Muscle of back (tissue), 13 donors: ENCODE measurements at places on chromosomes 3 and 15. TPM values are rescaled to one million over a fixed set of nuclear protein-coding genes. Genes with fewer than 3 reads are reported as not detected.

GRCh38 chr15:66897971-66898370 is 167.4 kb upstream of the SMAD3 start:
- no peak for DNase-seq

DNA sequence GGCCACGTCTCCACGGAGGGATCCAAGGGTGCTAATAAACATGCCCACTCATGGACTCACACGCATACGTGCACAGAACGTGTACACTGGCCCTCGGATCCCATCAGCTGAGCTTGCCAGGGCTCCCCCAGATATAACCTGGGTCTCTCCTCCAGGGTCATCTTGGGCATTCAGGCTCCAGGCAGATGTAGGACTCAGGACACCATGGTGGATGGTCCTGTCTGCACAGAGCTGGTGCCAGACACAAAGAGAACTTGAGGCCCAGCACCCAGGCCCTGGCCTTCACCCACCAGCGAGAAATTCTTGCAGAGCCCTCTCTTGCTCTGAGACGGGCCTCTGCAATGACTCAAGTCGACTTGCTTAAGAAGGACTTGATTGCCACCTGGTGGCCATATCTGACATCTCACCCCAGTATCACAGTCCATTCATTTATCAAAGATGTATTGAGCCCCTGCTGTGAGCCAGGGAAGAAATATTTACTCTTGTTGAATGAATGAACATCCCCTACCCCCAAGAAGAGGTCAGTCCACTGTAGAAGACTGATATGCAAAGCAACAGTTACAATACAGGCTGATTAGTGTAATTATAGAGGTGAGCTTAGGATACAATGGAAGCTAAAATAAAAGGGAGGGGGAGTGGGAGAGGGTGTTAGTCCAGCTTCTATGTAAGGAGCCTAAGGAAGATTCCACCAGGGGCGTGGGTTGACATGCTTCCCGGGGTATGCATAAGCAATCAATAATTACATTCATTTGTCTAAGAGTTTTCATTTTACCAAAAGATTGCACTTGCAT is 34.2 kb upstream of the VPS8 start:
- DNase-seq, result peak; percentile 93

DNA sequence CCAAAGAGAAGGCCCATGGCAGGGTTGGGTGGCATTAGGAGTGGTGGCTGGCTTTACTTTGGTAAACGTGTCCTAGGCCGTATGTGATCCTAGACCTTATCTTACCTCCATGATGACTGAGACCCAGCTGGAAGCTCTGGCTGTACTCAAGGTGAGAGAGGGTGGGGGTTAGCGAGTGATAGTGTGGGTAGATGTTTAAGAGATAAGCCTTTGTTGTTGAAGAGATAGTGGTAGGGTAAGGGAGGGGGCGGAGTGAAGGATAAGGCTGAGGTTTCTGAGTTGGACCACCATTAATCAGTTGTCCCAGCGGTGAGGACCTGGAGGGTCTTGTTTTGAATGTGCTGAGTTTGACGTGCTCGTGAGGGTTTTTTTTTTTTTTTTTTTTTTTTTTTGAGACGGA is 61.5 kb upstream of the ULK4 start:
- no peak for DNase-seq

DNA sequence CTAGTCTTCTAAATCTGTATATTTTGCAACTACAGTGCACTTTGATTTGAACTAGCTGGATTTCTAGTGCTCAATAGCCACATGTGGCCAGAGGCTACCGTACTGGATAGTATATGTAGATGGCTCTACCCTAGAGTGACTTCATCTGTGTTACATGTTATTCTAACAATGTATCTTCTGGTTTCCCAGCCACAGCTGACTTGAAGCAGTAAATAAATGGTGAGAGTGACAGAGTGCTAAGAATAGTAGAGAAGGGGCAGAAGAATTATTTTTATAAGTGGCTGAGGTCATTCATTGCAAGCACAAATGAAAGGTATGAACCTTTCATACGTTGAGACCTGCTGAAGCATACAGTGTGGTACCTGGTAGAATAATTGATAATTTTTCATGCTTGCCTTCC is 30.9 kb downstream of the KAT2B start:
- no peak for DNase-seq

DNA sequence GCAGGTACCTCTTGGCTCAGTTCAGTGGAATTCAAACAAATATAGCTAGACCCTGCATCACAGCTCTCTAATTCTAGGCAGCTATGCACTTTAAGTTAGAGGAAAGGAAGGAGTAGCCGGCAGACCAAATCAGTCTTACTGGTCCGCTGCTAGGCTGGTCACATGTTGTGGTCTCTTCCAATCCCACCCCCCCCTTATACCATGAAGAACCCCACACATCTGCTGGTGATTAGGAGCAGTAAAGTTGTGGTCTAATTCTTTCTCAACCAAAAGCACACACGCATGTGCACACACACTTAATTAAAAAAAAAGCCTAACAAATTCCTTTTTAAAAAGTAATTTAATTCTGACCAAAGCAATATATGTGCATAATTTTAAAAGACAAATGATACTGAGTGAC is 16.7 kb upstream of the SH3GL3 start:
- no peak for DNase-seq

GRCh38 chr3:150763841-150764483 is 993 bp upstream of the SIAH2 start:
- peak; percentile 33 for DNase-seq

DNA sequence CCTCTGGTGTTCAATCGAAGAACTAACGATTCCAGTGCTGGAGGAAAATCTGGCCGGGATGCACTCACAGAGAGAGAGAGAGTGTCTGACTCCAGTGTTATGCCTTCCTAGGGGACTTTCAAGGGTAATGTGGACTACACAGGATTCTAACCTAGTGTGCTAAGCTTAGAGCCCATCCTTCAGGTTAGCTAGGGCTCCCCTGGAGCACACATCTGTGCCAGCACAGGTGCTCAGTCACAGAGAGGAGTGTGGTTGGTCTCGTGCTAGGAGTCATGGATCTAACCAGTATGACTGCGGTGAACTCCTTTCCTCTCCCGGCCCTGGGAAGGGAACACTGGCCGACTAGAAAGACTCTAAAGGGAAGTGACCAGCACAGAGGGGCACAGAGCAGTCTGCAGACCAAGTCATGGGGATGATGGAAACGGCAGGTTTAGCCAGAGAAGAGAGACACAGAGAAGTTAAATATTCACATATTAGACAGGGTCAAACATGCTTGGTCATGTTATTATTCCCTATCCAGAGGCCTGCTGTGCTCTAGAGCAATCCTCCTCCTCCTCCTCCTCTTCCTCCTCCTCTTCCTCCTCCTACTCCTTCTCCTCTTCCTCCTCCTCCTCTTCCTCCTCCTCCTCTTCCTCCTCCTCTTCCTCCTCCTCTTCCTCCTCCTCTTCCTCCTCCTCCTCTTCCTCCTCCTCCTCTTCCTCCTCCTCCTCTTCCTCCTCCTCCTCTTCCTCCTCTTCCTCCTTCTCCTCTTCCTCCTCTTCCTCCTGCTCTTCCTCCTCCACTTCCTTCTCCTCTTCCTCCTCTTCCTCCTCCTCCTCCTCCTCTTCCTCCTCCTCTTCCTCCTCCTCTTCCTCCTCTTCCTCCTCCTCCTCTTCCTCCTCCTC is 280.3 kb downstream of the XXYLT1 start:
- no peak for DNase-seq

DNA sequence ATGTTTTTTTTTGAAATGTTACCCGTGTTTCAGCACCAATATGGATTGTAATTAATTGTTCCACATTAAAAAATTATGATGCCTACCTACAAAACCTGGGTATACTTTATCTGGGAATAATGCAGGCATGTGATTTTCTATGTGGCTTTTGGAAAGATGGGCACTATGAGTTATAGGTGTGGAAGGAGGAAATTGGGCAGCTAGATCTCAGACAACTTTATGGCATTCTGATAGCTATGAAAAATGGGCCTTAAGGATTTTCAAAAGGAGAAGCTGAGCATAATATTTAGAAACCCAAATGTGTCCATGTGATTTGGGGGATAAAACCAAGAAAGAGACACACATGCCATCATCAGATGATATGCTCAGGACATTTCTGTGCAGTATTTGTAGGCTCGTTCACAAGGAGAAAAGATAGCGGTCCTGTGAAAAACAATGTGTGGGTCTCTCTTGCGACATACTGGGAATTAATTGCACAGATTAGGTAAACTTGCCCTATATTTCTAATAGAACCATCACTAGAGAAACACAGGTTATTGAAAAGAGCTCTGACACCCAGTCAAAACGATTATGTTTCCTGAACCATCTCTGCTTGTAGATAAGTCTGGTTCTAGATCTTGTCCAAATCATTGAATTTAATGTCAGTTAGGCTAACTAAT is 35.3 kb downstream of the ARPP21 start:
- no peak for DNase-seq

DNA sequence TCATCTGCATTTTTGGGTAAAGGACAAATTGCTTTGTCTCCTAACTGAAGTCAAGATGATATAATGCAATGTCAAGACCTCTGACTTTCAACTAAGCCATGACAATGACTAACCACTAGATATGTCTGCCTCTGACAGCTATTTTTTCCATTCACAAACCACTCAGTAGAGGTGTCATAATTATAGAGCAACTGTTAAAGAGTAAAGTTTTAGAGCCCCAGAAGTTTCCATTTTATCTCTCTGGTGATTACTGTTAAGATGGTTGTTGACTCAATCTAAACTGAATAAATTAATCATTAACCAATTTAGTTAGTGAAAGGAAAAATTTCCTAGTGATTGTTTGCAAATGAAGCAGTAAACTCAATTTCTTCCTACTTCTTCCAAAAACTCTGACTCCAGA is 779.9 kb downstream of the GRM7 start:
- no peak for DNase-seq

DNA sequence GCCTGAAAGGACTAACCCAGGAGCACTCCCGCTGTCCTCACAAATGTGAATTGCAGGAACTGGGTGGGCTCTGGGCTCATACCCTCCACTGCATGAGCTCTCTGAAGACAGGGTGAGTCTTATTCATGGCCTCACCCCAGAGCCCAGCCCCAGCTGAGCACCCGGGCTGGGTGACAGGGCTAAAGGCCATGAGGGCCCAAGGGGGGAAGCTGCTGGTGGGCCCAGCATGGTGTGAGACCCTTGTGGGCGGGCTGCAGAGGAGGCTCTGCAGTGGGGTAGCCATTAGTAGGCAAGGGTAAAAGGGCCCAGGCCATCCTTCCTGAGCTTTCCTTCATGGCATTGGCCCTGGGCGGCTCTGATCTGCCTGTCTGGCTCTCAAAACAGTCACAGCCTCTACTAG is 30.3 kb downstream of the SRPRB start:
- no peak for DNase-seq

DNA sequence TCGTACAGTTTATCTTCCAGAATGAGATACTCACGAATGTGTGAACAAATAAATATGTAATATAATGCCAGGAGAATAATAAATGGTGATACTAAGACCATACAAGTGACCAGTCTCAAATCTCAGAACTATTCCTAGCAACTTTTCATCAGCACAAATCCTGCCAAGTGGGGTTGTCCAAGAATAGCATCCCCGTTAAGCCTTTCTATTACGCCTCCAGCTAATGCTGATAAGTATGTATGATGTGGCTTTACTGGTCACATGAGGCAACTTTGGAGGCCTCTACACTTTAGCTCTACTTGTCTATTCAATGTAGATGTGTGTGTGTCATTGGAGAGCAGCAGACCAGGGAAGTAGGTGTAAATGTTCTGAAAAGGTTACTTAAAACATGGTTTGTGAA is 129.5 kb downstream of the KCNMB2 start:
- DNase-seq, result no peak

GRCh38 chr15:42338500-42338899 is 20.8 kb upstream of the CAPN3 start:
- DNase-seq, result no peak

DNA sequence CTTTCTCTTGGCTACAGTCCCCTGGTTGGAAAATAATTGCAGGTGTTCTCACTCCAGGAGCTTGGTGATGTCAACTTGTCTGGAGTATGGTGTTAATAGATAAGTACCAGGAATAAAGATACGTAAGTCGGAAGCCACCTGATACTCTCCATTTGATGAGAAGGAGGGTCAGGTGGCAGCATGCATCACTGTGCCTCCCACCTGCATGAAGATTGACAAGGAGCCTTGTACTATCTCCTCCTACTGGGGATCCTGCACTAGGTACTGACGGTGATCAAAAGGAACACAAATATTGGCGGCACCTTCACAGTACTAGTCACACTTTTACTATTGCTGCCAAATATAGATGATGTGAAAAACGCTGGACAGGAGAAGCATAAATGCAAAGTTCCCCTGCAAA is 32.6 kb upstream of the GABRB3 start:
- DNase-seq, result no peak

GRCh38 chr3:9402410-9403228 is 5.2 kb downstream of the SETD5 start:
- no peak for DNase-seq

DNA sequence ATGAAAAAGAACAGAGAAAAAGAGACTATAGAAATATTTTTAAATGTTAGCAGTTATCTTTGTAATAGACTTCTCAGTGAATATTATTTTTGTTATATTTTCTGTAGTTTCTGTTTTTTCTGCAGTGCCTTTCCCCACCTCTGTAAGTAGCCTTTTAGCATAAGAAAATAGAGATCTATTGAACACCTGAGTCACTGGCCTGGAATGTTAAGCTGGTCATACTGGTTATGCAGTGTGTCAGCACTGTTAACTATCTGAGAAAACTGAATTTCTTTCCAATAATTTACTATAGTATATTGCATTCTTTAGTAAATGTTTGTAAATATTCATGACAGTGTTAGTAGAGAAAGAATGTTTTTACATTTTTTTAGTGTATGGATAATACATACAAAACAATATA is 79.8 kb downstream of the NECTIN3 start:
- DNase-seq, result no peak

GRCh38 chr15:38414357-38414756 is 39.6 kb upstream of the FAM98B start:
- peak; percentile 67 for DNase-seq

GRCh38 chr3:101072300-101072699 is 79.1 kb upstream of the ABI3BP start:
- no peak for DNase-seq

GRCh38 chr3:52694528-52695189 is 8.8 kb downstream of the GNL3 start:
- no peak for DNase-seq

- DNase-seq, result no peak
Measured at GRCh38 chr3:136258199-136258598, 8.1 kb downstream of the PCCB start.

- DNase-seq, result no peak
Measured at GRCh38 chr3:124888482-124889441, 1.6 kb upstream of the ITGB5 start.

The GABPB1 gene
- polyA plus RNA-seq, result 17.1 TPM

The CPEB1 gene
- polyA plus RNA-seq, result 0.59 TPM

The CHST2 gene
- polyA plus RNA-seq, result 6.8 TPM

The PROK2 gene
- polyA plus RNA-seq, result 0.25 TPM

The KCNMB2 gene
- 29.9 TPM for polyA plus RNA-seq

The WDR53 gene
- 10.5 TPM for polyA plus RNA-seq

The GRAMD2A gene
- 0.78 TPM for polyA plus RNA-seq

The TMEM212 gene
- 0.09 TPM for polyA plus RNA-seq

The LSAMP gene
- 18.1 TPM for polyA plus RNA-seq

The ISG20 gene
- 1.2 TPM for polyA plus RNA-seq

The SATB1 gene
- polyA plus RNA-seq, result 30.5 TPM

The NPAP1 gene
- 0.07 TPM for polyA plus RNA-seq
